ENCODE measurements at places on chromosomes 4 and X.

- no peak for DNase-seq
These were observed at the start of gene CHRDL1 for GRCh38 chrX:110795645-110796406. TSS of gene CHRDL1 (minus strand) at chrX:110795817. CDS start at chrX:110792181, 3,636 bp downstream.

GRCh38 chrX:137198040-137198439 lies 164.2 kb upstream of the GPR101 start:
- DNase-seq, result no peak

- DNase-seq, result no peak
These were observed 17.0 kb downstream of the ADD1 start for GRCh38 chr4:2860391-2861348.

GRCh38 chr4:173161311-173161710 lies 7.3 kb upstream of the GALNT7 start:
- no peak for DNase-seq

Measured in C1 segment of cervical spinal cord (tissue), 14 donors.